Forelimb muscle (tissue), 1 donor: ENCODE measurements at places on chromosomes 5 and 9. TPM values are rescaled to one million over a fixed set of nuclear protein-coding genes. Genes with fewer than 3 reads are reported as not detected.

Gene ADRA1B
- polyA plus RNA-seq: 0.24 TPM

DNA sequence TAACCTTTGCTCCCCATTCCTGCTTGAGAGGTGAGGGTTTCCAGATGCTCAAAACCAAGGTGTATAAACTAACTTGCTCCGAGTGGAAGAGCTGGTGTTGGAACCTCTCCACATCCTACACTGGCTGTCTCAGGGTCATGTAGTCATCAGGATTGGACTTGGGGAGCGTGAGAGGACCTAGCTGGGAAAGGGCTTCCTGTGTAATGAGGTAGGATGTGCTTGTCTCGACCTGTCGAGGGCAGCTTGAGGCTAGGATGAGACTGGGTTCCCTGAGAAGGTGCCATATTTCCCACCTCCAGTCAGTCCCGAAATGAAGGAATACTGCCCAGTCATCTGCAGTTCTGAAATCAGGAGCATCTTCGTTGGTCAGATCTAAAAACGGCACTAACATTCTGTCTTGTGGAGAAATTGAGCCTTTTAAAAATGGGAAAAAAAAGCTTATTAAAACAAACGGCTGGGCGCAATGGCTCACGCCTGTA is 1.3 kb downstream of the CCNI2 start:
- DNase-seq: no peak

DNA sequence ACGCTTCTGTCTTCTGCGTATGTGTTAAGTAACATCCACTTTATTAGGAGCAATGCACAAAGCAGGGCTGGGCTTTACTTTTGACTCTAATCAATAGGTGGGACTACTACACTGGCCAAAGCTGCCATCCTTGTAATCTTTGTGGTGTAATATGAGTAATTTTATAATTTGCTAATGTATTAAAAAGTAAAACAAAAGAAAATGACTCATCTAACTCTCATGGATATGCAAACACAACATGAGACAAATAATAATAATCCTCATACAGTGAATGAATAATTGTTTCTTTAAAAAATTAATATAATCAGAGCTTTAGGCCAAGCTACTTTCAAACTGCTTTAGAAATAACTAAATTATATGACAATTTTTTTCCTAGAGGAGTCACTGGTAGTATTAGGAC is 90.7 kb downstream of the NR3C1 start:
- no peak for DNase-seq

Gene CD274
- polyA plus RNA-seq: 1.2 TPM

- no peak for DNase-seq
These were observed 81.8 kb downstream of the TMEM252 start for GRCh38 chr9:68458918-68459317.

DNA sequence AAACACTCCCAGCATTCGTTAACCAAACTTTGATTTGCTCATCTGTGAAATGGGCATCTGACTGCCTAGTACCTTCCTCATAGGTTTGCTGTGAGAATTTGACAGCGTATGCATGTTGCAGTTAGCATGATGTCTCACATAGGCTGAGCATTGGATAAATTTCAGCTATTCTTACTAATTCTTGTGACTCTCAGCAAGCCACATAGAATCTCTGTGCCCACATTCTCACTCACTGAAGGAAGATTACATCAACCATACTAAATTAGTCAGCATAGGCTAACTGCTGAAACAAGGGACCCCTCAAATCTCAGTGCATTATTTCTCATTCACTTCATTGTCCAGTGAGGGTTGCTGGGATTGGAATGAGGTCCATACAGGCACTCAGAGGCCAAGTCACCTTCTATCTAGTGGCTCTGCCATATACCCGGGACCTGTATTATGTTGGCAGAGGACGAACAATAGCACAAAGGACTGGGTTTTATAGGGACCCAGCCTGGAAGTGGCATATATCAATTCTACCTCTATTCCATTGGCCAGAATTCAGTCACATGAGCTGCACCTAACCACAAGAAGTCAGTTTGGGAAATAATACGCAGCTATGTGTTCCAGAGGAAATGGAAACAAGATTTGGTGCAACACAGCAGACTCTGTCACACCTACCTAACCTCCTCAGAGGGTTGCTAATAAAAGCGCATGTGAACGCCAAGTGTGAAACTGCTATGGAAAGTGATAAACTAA is 4.2 kb upstream of the PTGER4 start:
- no peak for DNase-seq
